GM12878 (cell line): ENCODE measurements at places on chromosomes 2 and 18. TPM values are rescaled to one million over a fixed set of nuclear protein-coding genes. Genes with fewer than 3 reads are reported as not detected.
A peak's percentile ranks its signal among the peaks of the same experiment; 100 is the strongest.

GRCh38 chr2:27741673-27742072 lies 29.8 kb upstream of the MRPL33 start:
- no peak for DNase-seq

FOXD4L1 gene
- total RNA-seq, result 0.16 TPM in 1 of 2 replicates, not detected in the other

RASGRP3 gene
- total RNA-seq, result 61.7 and 64.5 TPM in 2 replicates

DNA sequence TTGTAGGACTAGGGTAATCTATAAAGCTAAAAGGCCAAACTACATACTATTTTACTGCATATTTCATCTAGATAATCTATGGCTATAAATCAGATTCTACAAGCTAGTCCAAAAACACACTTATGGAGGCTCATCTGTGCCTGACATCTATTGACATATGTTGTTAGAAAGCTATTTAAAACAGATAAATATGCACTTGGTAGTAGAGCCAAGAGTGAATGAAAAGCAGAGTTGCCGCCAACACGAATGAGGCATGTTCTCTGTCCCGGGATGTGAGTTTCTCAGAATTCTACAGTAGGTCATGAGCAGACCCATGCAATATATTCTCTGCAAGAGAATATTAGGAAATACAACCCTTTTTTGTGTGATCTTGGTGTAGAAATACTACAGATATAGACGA lies 66.7 kb upstream of the LPIN2 start:
- no peak for DNase-seq

DNA sequence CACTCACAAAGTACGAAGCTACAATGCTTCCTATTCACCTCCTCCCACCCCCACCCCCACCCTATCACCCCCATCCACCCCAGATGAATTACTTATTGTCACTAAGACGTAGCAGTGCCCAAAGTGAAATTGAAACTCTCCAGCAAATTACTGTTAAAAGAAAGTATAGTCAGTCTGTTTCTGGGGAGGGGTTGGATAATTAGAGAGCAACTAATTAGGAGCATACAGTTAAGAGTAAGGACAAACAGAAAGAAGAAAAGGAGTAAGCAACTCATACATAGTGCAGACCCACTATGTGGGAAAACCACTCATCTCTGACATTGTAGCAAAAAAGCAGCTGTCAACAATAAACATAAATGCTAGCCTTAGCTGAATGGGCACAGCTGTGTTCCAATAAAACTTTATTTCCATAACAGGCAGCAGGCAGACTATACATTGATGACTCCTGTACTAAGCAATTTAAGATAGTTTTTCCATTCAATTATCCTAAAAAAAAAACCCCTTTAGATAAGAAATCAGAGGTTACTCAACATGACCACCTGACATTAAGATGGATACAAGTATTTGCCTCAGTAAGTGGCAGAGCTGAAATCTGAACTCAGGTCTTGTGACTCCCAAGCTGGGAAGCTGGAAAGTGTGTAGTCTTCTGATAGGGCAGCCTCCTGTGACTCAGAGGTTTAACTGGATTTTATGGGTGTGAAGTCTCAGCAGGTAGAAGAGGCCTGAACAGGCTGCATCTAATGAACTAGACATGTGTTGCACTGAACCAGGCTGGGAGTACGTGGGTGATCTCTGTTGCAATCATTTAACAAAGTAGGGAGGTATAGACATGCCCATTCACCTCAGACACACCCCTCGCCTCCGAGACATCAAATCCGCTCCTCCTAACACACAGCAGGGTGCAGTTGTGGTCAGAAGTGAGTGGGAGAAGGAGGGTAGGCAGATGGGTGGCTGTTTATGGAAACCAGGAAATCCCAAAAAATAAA lies 171.8 kb upstream of the KLF7 start:
- DNase-seq, result no peak

COPS7B gene
- 37.1 and 40.6 TPM in 2 replicates for total RNA-seq

- no peak for DNase-seq
Observed at GRCh38 chr18:80231616-80232015, 15.7 kb downstream of the PARD6G start.

GRCh38 chr2:187168720-187169713 lies 279.0 kb downstream of the CALCRL start:
- peak; percentile 7 for DNase-seq

- no peak for DNase-seq
Observed at GRCh38 chr2:19346983-19347618, 11.3 kb downstream of the OSR1 start.

DNA sequence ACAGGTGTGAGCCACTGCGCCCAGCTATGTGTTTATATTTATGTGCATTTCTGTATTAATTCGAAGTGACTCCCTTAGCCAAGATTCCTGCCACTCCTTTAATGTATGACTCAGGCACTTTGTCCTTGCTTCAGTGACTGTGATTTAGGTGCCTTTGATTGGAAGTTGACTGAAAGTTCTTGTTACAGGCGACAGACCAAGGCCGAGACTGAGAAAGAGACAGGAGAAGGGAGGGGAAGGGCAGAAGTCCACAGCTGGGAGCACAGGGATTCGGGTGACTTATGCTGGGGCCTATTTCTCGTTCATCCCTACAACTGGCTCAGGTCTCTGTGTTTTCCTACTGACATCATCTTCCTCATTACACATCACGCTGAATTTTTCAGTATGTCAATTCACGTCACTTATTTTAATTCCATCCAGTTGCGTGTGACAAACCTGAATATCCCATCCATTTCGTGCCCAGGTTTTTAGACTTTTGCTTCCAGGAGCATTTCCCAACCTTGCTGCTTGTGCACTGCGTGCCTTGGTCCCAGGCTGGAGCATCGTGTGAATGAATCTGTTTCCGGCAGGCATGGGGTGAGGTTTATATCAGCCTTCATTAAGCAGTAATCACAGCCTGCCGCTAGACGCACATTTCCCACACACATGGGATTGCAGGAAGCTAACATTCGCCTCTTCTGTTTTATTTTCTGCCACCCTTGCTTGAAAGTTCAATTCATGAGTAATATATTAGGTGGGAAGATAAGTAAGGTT lies 42.4 kb downstream of the TMEM18 start:
- no peak for DNase-seq

GRCh38 chr2:40256649-40257048 lies 195.2 kb downstream of the SLC8A1 start:
- DNase-seq, result no peak

MARCHF4 gene
- total RNA-seq, result not detected in 2 replicates

DNA sequence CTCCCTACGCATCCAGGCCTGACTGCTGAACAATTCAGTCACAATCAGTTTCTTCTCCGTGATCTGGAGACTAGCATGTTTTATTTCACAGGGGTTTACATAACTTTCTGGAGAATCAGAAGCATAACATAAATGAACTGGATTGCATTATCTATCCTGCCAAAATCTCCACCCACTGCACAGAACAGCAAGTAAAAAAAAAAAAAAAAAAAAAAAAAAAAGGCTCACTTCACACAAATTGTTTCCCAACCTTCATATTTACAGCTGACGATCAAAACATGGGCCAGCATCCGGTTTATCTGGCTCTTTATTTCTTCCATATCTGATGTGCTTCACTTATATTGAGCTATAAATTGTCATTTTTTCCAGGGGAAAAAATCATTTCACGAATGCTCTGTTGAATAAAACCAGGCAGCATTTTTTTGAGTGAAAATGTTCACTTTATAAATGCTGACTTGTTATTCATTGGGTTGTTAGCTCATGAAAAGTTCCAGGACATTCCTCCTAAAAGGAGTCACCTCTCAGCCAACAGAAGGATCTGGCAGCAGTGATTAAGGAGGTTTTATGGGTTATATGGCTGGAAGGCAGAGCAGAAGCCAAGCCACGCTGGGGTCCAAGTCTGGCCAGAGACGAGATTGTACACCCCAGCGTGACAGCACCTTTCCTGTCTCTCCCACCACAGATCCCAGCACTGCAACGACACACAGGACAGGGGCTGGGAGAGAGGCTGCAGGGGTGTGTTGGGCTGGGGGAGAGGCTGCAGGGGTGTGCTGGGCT lies 51.2 kb upstream of the GLI2 start:
- no peak for DNase-seq

GRCh38 chr2:16243411-16243996 lies 303.2 kb downstream of the MYCN start:
- DNase-seq, result no peak

GRCh38 chr18:37321582-37322491 lies 243.8 kb downstream of the CELF4 start:
- DNase-seq, result no peak

IL1RL2 gene
- total RNA-seq, result not detected in 2 replicates

DNA sequence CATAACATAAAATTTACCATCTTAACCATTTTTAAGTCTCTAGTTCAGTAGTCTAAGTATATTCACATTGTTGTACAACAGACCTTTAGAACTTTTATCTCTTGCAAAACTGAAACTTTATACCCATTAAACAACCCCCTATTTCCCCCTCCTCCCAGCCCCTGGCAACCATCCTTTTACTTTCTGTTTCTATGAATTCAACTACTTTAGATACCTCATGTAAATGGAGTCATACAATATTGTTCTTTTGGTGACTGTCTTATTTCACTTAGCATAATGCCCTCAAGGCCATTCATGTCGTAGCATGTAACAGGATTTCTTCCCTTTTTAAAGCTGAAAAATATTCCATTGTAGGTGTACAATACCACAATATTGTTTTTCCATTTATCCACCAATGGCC lies 129.8 kb downstream of the PDE11A start:
- no peak for DNase-seq

GRCh38 chr2:12796657-12797056 lies 79.9 kb downstream of the TRIB2 start:
- no peak for DNase-seq

GRCh38 chr2:109080109-109080508 lies 48.9 kb upstream of the SH3RF3 start:
- DNase-seq, result no peak

EGR4 gene
- 0.16 TPM in 1 of 2 replicates, not detected in the other for total RNA-seq

DNA sequence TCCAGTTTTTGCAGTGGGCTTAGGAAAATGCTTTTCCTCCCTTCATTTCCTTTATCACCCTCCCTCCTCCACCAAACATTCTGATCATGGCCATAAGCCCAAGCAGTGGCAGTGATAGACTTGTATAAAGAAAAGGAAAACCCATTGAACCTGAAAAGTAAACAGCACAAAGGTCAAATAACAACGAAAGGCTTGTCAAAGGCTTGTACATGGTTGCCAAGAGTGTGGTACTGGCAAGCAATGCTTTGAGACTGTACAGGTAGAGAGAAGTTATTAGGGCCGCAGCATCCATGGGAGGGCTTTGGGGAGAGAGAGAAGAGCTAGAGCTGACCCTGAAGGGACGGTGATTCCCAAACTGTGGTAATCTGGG lies 2.1 kb upstream of the VWA3B start:
- DNase-seq, result no peak

DNA sequence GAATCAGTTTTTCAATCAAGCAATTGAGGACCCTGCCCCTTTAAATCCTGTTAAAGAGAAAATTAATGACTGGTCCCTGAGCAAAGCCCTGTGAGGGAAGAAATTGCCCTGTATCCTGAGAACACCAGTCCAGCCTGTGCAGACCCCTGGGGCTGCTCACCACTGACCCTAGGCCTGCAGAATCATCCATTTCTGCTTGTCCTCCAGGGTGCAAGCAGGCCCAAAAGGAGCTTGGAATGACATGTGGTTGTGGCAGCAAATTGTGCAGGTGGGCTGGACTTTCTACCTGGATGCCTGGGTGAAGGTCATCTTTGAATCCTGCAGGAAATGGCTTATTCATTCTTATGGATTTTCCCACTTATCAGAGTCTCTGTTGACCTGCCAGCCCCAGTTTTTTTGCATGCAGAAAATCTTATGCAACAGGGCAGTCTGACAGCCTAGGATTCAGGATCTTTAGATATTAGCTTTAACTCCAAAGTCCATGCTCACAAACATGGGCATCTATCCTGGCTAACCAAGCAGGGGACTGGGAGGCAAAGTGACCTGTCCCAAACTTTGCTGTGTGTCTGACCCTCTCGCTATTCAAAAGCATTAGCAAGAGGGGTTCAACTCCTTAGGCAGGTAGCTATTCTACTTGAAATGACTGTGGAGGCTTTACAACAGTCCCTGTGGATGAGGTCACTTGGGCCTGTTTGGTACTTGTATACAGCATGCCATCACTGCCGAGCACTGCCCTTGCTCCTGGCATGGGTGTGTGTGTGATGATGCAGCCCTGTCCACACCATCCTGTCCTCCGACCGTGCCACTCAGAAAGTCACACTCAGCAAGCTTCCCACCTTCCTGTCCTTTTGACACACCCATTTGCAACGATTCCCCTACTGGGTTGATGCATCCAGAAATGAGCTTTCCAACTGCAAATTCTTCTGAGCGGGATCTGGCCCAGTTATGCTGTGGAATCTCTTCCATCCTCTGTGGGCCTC lies 85.3 kb downstream of the CAPN13 start:
- no peak for DNase-seq

DNA sequence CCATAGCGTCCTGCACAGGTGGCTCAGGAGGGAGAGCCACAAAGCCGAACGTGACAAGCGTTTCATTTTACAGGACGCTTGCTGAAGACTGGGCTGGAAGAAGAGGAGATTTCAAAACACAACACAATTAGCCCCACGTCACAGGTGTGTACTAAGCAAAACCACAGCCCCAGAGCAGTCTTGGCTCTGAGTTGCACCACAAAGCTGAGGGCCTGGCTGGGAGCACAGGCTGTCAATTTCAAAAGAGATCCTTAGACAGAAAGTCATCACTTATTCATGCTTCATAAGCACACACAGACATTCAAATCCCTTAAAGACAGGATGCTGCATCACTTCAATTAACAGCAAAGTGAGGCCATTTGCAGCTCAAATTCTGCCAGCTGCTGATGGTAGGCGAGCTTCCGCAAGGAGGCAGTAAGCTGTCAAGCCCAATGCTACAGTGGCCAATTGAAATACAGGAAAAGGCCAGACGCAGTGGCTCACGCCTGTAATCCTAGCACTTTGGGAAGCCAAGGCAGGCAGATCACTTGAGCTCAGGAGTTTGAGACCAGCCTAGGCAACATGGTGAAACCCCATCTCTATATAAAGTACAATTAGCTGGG lies 79.6 kb downstream of the SKA1 start:
- DNase-seq, result no peak

NT5DC4 gene
- 0.85 TPM in 1 of 2 replicates, not detected in the other for total RNA-seq

DNA sequence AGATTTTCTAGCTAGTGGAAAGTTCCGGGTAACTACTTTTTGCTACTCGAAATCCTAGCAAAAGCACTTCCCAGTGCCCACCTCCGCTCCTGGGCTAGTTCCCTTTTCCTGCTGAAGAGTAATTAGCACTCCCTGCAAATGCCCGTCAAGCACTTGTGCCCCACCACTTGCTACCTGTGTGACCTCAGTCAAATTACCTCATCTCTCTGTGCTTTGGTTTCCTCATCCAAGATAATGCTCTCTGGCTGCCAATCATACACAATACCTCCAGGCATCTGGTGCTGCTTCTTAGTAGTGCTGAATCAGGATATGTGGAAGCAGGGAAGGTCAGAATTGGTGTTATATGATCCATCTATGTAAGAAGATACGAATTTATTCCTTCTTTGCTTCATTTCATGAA lies 102.1 kb upstream of the CDCA7 start:
- no peak for DNase-seq

MC4R gene
- total RNA-seq, result not detected in 2 replicates

DNA sequence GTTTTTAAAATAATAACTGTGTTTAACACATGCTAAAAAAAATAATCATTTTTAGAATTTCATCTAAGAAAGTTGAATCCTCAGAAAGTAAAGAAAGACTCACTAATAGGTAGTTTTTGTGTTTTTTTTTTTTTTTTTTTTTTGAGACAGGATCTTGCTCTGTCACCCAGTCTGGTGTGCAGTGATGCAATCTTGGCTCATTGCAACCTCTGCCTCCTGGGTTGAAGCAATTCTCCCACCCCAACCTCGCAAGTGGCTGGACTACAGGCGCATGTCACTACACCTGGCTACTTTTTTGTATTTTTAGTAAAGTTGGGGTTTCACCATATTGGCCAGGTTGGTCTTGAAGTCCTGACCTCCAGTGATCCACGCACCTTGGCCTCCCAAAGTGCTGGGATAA lies 7.1 kb downstream of the CKAP2L start:
- DNase-seq, result no peak
